Small intestine (tissue), 16 donors: ENCODE measurements at places on chromosomes 11 and 22. TPM values are rescaled to one million over a fixed set of nuclear protein-coding genes. Genes with fewer than 3 reads are reported as not detected.

- DNase-seq: no peak
These were observed 131.1 kb downstream of the DBX1 start for GRCh38 chr11:20029193-20029592.

The SLC6A5 gene
- under 0.01 TPM for polyA plus RNA-seq

GRCh38 chr11:15707194-15707593, 592.5 kb downstream of the INSC start:
- no peak for DNase-seq

DNA sequence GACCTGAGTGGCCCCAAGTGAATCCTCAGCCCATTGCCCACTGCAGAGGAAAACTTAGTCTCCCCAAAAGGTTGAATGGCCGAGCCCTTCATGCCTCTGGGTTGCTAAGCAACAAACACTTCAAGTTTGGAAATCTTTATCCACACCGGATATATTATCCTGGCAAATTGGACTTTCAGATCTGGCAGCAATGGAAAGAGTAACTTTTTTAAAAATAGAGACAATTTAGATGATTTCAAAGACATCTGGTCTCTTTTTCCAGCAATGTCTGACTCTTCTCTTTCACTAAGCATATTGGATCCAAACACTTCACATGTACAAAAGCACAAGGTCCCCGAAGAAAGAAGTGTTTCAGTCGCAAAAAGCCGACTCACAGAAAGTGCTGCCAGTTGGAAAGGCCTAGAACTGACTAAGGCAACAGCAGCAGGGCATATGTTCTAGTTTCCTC, 505.3 kb downstream of the SOX6 start:
- DNase-seq: no peak

DNA sequence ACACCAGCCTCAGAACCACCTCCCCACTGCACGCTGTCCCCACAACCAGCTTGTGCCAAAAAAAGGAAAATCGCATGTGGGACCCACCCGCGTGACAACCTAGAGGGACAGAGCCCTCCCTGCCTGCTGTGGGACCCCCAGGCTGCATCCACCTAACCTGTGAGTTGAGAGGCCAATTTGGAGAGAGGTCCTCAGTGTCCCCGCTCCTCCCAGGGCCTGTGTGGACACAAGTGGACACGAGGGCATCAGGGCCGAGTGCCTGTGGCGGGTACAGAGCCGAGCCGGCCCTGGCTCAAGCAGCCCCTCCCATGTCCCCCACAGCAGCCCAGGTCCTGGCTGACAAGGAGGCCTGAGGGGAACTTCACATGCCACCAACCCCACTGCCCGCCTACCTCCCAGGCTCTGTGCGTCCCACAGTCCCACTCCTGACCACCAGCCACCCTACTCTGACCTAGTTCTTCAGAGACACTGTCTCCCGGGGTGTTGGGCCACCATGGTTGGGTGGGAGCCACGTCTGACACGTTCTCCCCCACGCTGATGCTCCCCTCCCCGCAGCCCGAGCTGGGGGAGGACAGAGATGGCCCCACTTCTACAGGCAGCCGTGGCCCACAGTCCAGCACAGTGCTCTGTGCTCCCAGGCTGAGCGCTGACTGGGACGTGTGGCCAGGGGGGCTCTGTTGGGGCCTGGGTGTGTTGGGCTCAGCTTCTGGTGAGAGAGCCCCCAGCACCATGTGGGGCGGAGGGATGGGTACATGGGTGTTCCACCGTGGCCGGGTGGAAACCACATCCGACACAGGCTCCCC, 19.2 kb downstream of the SELENOO start:
- no peak for DNase-seq

The TSPAN32 gene
- 0.36 TPM for polyA plus RNA-seq

DNA sequence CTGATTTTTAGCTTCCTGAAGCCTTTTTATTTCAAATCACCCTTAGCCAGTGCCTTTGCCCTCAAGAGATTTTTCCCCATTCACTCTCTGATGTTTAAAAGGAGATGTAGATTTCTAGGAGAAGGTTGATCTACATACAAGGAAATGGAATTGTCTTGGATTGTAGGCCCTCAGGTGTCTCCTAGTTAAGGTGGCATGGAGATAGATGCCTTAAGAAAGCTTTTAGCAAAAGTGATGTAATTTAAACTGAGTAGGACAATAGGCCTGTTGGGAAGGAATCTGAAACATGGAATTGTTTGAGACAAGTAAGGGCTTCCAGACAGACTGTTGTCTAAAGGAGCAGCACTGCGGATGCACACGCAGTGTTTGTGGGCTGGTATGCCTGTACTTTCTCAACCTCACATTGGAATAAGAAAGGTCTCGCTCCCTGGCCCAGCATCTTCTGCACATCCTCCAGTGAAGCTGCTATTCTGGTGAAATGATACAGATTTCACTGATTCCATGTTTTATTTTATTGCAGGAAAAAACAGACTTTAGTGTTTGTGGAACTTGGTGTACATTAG, 69.8 kb upstream of the SLC25A18 start:
- DNase-seq: no peak

The LRRC10B gene
- polyA plus RNA-seq: not detected

The ADORA2A gene
- polyA plus RNA-seq: 9.0 TPM

DNA sequence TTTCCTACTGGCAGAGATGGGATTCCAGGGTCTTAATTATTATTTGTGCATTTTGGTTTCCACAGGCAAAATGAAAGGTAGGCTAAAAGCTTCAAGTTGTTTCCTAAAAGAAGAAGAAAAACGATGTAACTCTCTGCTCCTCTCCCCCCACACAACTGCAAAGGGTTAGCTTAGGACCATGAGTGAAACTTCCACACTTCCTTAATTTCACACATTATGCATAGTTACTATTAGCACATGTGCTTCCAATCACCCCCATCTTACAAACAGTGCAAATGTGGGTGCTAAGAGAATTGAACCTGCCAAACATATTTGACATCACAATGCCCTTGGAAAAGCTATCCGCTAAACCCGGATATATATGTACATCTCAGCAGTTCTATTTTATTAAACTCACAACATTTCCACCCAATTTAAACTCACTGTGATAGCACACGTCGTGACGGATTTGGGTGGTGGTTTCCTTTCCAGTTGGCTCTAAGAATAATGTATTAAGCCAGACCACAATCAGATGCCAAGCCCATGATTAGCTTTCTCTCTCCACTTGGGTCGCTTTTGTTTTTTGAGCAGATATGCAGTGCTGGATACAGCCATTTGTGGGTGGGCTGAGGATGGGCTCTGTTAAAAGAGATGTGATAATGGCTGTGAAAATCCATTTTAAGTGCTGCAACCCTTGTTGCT, 245.0 kb upstream of the POU2AF2 start:
- no peak for DNase-seq

DNA sequence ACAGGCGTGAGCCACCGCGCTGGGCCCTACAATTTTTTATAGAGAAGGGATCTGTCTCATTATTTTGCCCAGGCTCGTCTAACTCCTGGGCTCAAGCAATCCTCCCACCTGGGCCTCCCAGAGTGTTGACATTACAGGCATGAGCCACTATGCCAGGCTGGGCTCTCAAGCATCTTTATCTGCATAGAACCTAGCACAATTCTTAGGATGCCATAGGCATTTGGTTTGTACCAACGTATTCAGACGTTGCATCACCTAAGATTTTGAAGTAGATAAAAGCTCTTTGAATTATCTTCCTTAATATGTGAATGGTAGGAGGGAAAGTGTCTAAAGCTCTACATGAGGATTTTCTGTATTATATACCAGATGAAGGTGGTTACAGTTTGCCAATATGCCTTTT, 30.5 kb downstream of the RTN3 start:
- no peak for DNase-seq

DNA sequence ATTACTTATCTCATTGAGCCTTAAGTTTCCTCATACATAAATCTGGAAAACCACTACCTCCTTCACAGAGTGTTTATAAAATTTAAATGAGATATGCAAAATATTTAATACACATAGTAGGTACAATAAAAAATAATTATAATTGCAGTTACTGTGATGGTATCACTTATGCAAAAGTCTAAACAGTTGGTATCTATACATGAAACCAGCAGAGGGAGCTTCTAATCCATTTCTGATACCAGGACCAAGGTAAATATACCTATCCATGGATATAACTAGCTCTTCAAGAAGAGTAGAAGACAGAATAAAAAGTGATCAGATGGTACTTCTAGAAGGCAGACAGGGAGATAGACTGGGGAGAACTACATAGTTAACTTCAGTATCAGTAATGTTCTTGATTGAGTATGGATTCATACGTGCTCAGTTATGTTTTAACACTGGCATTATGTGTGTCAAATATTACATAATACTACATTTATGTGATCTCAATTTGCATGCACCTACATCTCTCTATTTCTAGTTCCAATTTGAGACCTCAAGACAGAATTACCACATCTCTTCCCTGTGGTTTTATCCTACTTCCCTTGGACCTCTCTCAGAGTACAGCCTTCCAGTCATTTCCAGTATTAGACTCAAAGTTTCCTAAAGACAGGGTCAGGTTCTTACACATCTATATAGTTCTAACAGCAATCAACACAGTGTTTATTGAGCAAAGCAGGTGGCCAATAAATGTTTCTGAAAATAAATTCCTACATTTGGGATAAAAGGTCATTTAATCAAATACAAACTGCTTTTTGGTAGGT, 13.7 kb upstream of the TSG101 start:
- peak; percentile 63 for DNase-seq

GRCh38 chr22:23193196-23193827, 13.0 kb downstream of the BCR start:
- no peak for DNase-seq

DNA sequence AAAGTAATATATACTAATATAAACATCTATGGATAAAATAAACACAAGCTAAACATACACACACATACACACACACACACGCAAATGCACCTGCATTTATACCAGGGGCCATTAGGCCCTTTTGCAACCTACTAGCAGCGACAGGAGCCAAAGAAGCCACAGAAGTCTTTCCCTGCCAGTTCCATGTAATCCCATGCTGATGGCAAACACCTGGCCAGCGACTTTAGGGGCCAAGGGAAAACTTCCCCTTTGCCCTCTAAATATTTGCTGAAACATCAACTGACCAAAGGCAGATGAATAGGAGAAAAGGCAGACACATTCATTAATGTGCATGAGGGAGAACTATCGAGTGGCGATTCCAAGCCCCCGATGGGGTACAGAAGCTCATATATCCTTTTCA, 14.8 kb upstream of the P2RY2 start:
- no peak for DNase-seq

- DNase-seq: peak; percentile 23
These were observed 282 bp downstream of the MPPED2 start for GRCh38 chr11:30585892-30586250.

DNA sequence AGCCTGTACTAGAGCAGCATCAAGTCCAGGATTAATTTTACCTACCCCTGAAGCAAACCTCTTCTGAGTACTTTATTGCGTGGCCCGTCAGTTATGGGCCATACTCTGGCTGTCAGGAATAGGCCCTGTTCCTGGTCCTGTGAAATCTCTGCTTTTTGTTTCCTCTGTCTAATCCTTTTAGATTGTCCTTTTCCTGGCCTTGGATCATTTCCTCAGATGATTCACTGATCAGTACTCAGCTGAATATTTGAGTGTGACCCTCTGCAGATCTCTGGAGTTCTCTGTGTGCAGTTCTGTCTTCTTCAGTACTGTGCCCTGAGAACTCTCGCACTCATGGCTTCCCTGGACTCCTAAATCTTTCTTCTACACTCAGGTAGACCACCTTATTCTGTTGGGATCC, 123.5 kb downstream of the UVRAG start:
- no peak for DNase-seq

The CARNS1 gene
- not detected for polyA plus RNA-seq

GRCh38 chr11:36631774-36632173, 33.7 kb upstream of the RAG2 start:
- no peak for DNase-seq

The HBD gene
- 0.15 TPM for polyA plus RNA-seq

The PTGDR2 gene
- 3.2 TPM for polyA plus RNA-seq

DNA sequence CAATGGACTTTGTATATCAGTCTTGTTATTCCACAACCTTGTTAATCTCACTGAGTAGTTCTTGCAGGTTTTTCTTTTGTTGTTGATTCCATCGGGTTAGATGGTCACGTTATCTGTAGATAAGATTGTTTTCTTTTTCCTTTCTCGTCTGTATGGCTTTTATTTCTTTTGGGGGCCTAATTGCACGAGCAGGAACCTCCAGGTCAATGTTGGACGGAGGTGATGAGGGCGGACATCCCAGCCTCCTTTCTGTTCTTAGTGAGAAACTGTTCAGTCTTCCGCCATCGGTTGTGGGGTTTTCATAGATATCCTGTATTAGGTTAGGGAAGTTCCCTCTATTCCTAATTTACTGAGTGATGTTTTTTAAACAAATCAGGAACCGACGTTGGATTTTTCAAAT, 4.8 kb upstream of the PRR33 start:
- DNase-seq: no peak

The IFT27 gene
- polyA plus RNA-seq: 21.9 TPM

The RIBC2 gene
- polyA plus RNA-seq: not detected

DNA sequence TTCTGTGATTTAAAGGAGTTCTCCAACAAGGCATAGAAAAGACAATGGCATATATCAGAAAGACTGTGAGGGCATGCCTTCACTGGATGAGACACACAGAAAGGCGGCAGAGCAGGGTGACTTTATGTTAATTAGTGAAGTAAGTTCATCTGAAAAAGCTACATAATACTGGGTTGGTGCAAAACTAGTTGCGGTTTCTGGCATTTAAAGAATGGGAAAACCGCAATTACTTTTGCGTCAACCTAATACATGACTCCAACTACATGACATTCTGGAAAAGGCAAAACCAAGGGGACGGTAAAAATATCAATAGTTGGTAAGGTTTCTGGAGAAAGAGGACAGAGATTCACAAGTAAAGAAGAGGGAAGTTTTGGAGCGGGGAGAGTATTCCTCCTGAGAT, 5.1 kb downstream of the RFPL1 start:
- no peak for DNase-seq

The KCNQ1OT1 gene
- 2.3 TPM for polyA plus RNA-seq

The FAM168A gene
- polyA plus RNA-seq: 5.6 TPM

DNA sequence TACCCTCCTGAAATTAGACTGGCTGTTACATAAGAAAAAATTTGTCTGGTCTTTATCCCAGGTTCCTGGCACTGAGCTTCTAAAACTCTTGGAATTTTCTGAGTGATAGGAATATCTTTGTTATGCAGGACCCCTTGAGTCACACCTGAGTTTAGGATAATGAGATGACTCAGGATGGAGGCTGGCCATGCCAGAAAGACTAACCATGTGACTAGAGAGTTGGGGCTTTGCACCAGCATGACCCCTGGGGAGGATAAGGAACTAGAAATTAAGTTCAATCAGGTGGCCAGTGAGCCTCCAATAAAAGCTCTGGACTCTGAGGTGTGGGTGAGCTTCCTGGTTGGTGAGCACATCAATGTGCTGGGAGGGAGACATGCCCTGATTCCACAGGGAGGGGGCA, 88.1 kb downstream of the XRRA1 start:
- DNase-seq: no peak

DNA sequence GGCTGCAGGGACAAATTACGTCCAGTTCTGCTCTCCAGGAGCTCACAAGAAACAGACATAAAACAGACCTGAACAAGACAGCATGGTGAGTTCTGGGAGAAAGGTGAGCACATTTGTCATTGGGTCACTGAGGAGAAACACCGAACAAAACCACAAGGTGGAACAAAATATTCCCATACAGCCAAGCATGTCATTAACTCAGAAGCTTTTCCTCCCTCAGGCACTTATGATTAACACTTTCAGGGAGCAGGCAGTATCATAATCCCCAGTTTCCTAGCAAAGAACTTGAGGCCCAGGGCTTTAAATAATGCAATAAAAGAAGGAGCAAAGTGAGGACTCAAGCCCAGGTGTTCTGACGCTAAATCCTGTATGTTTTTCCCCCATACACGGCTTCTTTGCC, 43.0 kb downstream of the P4HA3 start:
- DNase-seq: peak; percentile 8

- DNase-seq: peak; percentile 21
These were observed 337.4 kb downstream of the CADM1 start for GRCh38 chr11:115166820-115167219.

- DNase-seq: peak; percentile 7
These were observed 933 bp downstream of the OLFML1 start for GRCh38 chr11:7486098-7486780.

The CTNND1 gene
- 89.7 TPM for polyA plus RNA-seq
